Inflammatory macrophage treated with lipopolysaccharide for 4 hours (primary cell): ENCODE measurements at places on chromosomes 5 and 9.
A peak's percentile ranks its signal among the peaks of the same experiment; 100 is the strongest.

DNA sequence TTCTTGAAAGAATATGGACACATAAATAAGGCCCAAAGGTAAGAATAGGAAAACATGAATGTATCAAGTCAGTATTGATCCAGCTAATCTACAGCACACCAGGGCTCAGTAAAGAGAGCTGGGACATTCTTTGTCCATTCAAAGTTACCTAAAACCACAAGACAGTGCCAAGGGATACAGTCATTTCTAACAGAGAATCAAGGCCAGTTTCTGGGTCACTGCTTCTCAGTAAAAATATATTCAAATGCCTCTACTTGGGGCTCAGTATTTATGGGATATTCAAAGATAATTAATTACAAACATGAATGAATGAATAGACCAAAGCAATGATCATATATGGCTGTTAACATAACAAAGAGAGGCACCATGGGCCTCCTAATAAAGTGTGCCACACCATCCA, 34.9 kb downstream of the MTMR12 start:
- DNase-seq, result no peak

DNA sequence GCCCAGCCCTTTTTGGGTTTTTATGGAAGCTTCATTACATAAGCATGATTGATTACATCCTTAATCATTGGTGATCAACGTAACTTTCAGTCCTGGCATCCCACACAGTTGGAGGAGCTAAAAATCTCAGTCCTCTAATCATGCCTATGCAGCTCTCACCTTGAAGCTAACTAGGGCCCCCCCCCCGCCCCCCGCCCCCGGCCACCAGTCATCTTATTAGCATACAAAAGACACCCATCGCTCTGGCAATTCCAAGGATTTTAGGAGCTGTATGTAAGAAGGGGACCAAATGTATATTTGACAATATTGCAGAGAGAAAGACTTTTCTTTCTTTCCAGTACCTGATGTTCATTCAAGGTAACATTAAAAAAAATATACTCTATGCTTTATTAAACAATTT, 19.0 kb downstream of the ENC1 start:
- DNase-seq, result no peak

GRCh38 chr5:141508798-141509611, 20.1 kb downstream of the PCDHGC5 start:
- peak; percentile 67 for DNase-seq

DNA sequence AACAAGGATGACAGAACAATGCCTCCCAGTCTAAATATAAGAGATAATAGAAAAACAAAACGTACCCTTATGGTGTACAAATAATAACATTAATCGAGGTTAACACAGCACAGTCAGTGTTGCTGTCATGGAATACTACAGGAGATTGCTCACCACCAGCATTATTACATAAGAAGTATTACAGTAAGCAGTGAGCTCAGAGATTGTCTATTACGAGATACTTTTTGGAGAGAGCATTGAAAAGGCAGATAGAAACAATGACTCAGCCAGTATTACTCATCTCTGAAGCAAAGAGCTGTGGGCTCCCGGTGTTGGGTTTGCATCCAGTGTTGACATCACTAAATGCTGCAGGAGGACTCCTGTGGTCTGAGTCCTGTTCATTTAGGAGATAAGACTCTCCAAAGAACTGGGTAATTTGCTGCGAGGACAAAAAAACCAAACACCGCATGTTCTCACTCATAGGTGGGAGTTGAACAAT, 191.9 kb upstream of the SEMA6A start:
- DNase-seq, result peak; percentile 27

DNA sequence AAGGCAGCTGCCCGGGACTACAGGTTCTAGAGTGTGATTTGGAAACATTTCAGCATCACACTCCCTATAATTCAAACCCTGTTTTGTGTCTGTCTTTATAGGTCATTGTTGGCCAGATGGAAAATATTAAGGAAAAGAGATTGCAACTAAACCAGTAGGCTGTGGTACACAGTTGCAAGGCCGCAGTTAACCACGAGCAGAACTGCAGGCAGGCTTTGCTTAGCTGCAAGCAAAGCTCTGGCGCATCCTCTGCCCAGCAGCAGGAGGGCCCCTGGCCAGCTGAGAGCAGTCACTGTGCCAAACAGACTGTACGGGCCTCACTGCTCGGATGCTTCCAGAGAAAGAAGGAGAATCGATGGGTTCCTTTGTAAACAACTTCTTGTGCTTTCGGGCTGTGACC, 204.5 kb downstream of the DENND1A start:
- DNase-seq, result no peak

DNA sequence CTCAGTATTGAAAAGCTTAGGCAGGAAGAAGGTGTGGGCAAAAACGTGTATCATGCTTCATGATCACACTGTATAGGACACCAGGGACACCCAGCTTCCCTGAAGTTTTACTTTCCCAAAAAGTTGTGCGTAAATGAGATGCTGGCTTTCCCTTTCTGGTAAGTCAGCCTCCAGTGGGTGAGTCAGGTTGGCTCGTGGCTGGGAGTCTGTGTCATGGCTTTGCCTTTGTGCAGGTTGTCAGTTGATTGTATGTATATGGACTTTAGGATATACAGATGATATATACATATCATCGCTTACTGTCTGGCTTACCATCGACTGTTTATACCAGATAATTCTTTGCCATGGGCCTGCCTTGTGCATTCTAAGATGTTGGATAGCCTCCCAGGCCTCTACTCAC, 34.2 kb downstream of the ADRB2 start:
- no peak for DNase-seq

DNA sequence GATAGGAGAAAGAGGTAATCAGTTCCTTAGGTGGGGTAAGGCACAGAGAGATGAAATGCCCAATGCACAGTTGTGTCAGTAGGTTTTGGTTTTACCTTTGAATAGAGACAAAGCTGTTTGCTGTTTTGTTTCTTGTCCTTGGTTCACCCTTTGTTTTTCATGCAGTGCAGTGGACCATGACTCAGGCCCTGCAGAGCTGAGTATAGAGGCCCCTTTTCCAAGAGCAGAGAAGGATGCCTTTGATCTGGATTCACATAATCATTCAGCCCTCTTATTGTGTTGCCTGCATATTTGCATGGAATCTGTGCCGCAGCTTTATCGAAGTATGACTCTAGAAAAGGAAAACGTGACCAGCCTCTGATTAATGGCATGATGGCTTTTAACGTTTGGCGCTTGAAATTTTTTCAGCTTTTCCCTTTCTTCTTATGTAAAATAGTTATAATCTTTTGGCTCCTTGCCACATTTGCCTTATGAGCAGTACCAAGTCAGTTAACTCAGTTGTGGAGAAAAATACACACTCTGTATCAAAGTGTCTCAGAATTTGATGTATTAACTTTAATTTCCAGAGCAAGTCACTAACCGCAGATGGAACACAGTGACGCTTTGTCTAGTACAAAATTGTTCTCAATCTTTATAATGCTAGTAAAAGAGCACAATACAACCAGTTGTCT, 197.6 kb downstream of the KDM4C start:
- DNase-seq, result no peak

DNA sequence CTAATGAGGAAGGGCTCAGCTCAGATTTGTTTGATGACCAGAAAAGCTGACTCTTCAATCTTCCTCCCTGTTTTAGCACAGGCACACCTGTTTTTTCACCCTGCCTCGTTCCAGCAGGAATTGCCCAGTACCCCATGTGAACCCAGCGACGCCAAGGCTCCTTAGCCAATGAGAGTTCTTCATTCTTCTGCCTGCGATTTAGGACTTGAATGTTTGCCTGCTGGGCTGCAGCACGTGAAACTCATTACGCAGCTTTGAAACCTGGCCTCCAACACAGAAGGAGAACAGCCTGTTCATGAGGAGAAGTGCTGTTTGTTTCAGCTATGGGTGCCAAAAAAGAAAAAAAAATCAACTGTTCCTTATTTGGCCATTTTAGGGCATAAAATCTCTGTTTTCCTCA, 315.5 kb downstream of the TRPM3 start:
- no peak for DNase-seq

DNA sequence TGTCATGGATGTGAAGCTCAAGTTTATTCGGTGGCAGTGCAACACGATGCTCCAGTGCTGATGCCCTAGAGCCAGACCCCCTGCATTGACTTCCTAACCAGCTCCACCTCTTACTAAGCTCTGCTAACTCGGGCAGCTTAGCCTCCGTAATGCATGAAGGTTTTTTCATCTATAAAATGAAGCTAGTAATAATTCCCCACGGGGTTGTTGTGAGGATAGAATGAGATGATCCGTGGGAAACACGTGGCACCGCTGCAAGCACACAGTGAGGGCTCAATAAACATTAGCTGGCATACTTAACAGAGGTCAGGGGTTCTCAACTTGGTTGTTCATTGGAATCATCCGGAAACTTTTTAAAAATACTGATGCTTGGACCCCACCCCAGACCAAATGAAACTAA, 6.8 kb downstream of the ENC1 start:
- DNase-seq, result no peak

DNA sequence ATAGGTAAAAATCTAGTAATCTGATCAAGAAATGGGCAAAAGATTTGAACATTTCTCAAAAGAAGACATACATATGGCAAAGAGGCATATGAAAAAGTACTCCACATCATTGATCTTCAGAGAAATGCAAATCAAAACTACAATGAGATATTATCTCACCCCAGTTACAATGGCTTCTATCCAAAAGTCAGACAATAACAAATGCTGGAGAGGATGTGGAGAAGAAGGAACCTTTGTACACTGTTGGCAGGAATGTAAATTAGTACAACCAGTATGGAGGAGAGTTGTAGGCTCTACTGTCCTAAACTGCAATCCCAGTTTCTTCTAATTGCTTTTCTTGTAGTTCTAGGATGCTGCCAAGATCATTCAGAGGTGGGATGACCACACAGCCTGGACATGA, 193.5 kb upstream of the RFX3 start:
- DNase-seq, result no peak

DNA sequence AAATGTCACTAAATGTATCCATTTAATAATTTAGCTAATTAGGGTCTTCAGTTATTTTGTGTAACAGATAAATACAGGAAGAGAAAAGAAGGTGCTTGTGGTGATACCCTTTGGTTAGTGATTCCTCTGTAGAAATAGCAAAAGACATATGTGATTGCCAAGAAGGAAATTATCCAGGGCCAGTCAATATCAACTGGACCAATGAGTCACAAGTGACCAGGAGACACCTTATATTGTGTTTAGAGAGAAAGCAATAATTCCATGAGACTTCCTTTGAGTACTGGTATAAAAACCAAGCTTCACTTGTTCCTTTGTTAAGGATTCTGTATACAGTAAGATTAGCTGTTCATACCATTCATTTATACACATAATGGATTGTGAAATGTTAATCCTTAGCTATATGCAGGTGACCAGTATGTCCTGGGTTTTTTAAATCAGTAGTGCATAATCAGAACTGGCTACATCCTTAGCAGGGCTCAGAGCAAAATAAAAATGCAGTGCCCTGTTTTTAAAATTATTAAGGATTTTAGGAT, 11.7 kb upstream of the F2R start:
- no peak for DNase-seq

GRCh38 chr9:132293145-132293721, 61.6 kb downstream of the SETX start:
- DNase-seq, result peak; percentile 15

DNA sequence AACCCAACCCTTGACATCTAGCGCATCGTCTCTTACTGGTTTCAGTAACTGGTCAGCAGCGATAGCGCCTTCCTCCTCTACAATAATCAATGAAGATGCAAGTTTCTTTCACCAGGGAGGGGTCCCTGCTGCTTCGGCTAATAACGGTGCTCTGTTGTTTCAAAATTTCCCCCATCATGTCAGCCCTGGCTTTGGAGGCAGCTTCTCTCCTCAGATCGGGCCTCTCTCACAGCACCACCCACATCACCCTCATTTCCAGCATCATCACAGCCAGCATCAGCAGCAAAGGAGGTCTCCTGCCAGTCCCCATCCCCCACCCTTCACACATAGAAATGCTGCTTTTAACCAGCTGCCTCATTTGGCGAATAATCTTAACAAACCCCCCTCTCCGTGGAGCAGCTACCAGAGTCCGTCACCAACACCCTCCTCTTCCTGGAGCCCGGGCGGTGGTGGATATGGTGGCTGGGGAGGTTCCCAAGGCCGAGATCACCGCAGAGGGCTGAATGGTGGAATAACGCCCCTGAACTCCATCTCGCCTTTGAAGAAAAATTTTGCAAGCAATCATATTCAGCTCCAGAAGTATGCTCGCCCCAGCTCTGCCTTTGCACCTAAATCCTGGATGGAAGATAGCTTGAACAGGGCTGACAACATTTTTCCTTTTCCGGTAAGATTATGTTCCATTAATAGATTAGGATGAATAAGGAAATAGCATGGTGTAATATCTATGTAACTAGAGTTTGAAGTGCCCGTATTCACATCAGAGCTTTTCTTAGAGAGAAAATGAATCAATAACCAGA, 2.2 kb downstream of the CPEB4 start:
- no peak for DNase-seq

GRCh38 chr5:135122797-135123196, 88.8 kb upstream of the PITX1 start:
- DNase-seq, result no peak

DNA sequence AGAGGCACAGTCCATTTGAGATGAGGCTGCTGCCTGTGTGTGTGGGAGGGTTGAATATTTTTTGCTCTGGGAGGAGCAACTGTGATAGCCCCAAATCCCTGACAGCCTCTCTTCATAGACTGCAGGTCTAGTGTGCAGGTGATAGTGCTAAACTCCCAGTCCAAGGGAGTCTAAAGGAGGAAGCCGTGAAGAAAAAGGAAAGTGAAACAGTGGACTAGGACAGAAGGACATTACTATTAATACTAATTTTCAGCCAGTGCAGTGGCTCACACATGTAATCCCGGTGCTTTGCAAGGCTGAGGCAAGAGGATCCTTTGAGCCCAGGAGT, 295.0 kb downstream of the PDE4D start:
- peak; percentile 63 for DNase-seq

- DNase-seq, result peak; percentile 20
Measured at GRCh38 chr9:107190061-107190935, 92.8 kb upstream of the RAD23B start.

GRCh38 chr5:3220201-3220600, 375.4 kb upstream of the IRX1 start:
- DNase-seq, result no peak

- DNase-seq, result no peak
Measured at GRCh38 chr9:101037430-101037829, 8.9 kb downstream of the PLPPR1 start.

GRCh38 chr5:9615331-9615730, 14.8 kb downstream of the TAS2R1 start:
- no peak for DNase-seq

DNA sequence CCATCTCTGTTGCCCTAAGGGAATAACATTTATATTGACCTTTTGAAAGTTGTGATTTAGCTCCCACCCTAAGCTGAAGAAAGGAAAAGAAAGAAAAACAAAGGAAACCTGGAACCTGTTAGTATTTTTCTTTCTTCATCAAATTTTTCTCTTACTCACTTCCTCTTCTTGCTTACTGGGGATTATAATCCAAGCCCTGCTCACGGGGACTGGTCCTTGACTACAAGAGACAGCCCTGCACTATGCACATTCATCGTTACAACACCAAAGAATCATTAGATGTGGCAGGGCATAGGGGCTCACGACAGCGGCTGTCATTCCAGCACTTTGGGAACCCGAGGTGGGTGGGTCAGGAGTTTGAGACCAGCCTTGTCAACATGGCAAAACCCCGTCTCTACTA, 37.8 kb upstream of the LPAR1 start:
- DNase-seq, result peak; percentile 52

- no peak for DNase-seq
Measured at GRCh38 chr9:4788703-4789102, 4.0 kb upstream of the RCL1 start.
